NCI-H774 (cell line): ENCODE measurements at places on chromosomes 1 and 21.

DNA sequence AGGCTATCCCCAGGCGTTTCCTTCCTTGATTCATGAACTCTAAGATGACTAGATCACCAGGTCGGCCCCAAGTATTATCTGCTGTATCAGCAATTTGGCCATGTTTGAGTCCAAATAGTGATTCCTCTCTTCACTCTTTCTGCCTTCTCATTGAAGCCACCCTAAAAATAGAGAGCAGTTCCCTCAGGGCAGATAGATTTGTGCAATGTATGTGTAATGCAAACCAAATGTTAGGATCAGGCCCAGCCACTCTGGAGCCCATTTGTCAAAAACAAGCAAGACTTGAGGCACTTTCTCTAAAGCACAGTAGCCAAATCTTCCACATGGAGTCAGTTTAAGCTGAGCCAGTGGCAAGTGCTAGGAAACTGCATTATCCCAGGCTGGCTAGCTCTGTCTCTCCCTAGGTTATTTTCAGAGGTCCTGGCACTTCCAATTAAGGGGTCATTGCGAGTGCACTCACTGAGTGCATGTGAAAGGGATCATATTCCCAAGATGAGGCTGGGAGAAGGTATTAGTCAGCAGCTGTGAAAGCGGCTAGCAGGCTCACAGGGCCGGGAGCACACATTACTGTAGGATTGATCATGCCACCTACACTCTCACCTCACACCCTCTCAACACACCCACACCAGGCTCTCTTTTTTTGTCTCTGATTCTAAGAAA lies 97.9 kb upstream of the RAB3GAP2 start:
- DNase-seq, result no peak

GRCh38 chr1:3736131-3736561 lies 16.1 kb upstream of the CCDC27 start:
- no peak for DNase-seq

- no peak for DNase-seq
Measured at GRCh38 chr1:171636141-171636540, 14.1 kb downstream of the MYOCOS start.

- DNase-seq, result no peak
Measured at GRCh38 chr1:7529917-7530316, 241.2 kb upstream of the VAMP3 start.

DNA sequence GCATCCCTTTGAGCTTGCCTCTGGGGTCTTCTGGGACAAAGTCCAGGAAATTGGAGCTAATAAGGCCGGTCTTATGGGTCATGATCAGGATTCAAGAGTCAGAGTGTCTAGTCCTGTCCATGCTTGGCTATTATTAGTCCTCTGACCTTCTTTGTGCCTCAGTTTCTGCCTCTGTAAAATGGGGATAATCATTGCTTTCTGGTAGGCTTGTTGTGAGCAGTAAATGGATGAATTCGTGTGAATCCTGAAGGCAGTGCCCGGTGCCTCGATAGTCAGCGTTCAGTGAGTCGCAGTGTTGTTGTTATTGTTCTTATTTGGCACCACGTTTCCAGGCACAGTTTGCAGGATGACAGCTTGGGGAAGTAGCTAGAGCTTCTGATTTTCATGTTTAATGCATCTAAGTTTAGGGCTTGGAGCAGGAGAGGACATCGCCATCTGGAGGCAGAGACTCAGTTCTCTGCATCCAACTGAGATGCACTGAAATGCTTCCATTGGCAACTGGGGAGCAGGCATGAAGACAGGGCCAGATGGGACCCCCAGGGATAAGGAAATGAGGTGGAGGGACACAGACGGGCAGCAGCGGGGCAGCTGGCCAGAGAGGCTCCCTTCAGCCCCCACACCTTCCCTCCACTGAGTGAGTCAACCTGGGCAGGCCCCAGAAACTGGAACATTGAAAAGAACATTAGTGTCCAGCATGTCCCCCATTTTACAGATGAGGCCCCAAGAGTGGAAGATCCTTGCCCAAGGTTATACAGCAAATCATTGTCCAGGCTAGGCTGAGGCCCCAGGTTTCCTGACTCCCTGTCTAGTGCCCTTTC lies 160.3 kb downstream of the PTPRU start:
- DNase-seq, result no peak

DNA sequence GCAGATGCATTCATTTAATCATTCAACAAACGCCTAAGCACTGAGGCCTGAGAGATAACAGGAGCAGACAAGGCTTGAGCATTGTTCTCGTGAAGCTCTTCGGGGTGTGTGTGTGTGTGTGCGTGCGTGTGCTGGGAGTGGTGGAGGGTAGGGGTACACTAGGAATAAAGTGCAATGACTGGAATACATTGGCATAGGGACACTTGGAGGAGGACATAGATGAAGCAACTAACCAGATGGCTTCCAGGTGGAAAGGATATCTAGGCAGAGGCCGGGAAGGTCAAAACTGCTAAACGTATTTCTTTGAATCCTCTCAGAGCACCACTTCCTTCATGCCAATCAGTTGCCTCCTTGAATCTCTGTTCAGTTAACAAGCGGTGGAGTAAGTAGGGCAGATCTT lies 92.6 kb downstream of the TPR start:
- DNase-seq, result no peak

DNA sequence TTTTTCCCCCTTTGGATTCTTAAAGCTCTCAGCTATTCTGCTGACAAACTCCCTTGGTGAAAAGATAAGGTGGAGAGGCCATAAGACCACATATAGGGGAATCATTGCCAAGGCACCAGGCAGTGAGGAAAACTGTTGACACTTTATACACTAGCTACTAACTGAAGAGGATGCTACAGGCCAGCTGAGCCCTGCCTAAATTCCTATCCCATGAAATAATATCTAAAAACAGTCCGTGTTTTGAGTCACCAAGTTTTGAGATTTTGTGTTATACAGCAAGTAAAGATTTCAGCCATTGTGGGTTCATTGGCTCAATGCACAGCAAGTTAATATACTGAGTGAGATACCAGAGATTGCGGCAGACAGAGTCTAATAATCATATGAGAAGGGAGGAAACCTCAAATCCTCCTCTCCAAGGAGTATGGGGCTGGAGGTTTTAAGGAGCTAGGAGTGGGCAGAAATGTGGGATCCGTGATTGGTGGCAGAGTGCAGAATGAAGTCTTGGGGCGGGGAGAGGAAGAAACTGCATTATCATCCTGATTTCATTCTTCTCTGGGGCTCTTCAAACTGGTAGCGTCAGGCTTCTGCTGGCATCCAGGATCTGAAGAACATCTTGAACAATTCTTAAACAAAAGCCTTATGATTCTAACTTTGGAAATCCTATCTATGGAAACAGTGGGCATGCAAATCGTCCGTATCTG lies 9.2 kb downstream of the CLDN8 start:
- no peak for DNase-seq

DNA sequence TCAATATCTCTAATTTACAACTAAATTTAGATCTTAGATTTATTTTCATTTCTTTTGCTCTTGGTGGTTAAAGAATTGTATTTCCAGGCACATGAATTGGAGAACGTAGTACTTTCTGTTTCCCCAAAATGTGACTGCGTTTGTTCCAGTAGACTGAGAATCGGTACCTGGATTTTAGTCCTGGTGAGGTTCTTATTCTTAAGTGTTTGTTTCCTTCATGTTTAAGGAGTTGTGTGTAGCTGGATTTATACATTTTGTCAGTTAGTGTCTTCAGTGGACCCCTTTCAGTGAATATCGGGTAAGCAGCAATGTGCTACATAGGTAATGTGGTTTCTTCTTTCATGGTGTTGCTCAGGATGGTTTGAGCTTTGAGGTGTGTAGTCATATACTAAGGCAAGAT lies 6.8 kb downstream of the MIER1 start:
- DNase-seq, result no peak

DNA sequence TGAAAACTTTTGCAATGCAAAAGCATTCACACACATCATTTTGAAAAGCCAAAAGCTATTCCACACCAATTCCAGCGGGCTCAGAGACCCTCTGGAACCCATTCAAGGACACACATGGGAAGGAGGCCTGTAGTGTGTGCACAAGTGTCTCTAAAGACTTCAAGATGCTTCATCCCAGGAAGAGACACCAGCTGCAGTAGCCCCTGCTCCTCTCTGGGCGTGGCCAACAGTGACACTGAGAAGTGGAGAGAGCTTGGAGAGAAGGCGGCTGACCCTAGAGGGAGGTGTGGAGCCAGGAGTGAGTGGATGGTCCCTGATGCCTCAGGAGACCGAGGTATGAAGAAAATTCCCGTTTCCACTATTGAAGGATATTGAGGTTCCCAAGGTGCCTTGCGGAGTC lies 14.9 kb upstream of the TNNI1 start:
- no peak for DNase-seq

DNA sequence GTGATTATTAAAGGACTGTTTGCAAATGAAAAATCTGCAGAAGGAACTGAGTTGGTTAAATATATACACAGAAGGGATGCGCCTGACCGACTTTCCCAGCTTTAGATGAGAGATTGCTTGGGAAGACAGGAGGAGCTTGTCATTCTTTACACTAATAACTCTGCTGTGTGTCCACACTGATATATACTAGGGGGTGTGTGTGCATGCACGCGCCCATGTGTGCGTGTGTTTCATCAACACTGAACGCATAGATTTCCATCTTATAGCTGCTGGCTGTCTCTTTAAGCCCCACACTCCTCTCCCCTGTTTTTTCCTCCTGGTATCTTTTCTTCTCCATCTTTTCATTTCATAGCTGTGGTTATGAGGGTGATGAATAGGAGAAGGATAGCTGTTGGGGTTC lies 6.9 kb upstream of the KAZN start:
- DNase-seq, result no peak

GRCh38 chr1:44013949-44014348 lies 17.3 kb downstream of the SLC6A9 start:
- DNase-seq, result no peak

DNA sequence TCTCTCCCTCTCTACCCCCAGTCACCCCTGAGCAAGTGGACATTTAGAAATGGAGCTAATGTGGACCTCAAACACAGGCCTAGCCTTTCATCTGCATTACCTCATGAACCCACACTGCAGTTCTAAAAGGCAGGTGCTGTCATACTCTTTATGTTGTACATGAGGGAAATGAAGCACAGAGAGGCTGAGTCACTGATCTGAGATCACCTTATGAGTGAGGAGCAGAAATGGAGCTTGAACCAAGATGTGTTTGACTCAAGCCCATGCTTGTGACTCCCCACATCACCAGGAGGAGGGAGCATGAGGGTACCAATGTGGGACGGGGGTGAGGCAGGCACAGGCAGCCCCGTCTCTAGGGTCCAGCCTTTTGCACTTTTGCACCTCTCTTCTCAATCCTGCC lies 702.8 kb downstream of the PTPRU start:
- DNase-seq, result peak; percentile 17

DNA sequence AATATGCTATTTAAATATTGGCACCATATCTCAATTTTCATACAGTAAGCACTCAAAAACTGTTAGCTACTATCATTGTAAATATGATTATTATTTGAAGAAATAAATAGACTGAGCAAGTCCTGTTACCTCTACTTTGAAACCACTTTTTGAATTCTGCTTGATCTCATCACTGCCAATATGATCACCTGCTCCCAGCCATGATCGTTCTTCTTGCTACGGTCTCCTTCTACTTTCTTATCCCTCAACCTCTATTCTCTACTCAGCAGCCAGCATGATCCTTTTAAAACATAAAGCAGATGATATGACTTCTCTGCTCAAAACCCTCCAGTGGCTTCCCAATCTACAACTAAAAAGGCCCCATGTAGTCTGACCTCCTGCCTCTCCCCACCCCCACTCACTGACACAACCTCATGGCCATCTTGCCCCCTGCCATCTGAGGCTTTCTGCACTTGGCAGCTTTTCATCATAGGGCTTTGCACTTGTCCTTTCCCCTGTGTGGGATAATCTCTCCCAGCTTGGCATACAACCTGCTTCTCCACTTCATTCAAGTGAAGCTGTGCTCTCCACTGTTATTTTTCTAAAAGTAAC lies 27.2 kb downstream of the CD34 start:
- no peak for DNase-seq

DNA sequence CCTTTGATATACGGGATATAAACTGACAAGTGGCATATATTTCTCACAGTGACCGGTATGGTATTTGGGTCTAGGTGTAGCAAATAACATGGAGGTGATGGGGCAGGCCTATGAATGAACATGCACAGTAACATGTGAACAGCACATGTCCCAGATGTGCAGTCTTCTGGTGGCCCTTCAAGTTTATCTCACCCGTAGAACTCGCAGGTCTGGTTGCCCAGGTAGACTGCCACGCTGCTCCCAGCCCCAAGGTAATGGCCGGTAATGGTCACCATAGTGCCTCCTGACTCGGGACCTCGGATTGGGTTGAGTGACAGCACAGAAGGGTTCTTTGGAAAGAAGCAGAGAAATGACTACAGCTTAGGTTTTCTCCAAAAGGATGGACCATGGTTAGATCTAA lies 141.2 kb upstream of the CD34 start:
- DNase-seq, result no peak

GRCh38 chr1:119959268-119960220 lies 63.2 kb upstream of the ADAM30 start:
- DNase-seq, result no peak

DNA sequence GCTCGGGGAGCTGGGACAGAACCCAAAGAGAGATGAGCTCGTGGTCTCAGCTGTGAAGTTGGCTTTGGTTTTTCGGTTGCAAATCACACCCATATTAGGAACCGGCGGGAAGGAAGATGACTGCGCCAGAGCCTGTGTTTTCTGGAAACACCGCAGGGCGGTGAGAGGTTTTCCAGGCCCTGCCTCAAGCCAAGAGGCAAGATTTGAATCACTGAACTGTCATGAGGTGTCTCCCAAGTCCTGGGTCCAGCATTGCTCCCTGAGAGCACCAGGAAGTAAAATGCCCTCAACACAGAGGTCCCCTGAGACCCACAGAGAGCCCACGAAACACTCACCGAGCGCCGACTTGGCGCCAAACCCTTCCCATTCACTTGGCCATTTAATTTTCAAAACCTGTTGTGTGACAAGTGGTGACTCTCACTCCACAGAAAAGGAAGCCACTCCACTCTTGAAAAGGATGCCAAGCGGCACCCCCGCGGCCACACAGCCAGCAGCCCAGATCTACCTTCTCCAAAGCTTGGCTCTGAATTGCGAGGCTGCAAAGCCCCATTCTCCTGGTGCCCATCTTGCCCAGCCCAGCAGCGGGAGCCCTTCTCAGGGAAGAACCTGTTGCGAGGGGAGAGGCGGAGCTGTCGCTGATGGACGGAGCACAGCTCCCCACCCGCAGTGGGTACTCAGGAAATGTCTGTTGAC lies 99.0 kb upstream of the RUNX3 start:
- DNase-seq, result no peak
